Smooth muscle cell of the brain vasculature (primary cell): ENCODE measurements at places on chromosomes 11 and 22.

GRCh38 chr22:20720692-20721408 lies 53.1 kb upstream of the SERPIND1 start:
- DNase-seq = no peak

- peak; percentile 18 for DNase-seq
Measured at GRCh38 chr11:12625438-12626071, 48.7 kb upstream of the TEAD1 start.

DNA sequence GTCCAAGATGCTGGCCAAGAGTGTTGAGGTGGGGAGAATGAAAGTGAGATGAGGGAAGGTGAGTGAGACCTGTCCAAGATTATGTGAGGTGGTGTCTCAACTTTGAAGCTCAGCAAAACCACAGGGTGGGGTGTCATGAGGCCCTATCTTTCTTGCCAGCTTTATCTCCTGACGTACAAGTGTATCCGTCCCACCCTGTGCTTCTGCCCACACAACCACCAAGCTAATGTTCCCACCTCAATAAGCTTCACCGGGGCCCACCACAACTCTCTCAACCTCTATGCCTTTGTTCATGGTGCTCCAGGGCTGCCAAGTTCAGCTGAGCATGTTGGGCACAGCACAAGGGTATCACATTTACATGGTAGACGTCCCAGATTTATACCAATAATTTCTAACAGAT lies 7.1 kb upstream of the TPST2 start:
- DNase-seq = no peak

DNA sequence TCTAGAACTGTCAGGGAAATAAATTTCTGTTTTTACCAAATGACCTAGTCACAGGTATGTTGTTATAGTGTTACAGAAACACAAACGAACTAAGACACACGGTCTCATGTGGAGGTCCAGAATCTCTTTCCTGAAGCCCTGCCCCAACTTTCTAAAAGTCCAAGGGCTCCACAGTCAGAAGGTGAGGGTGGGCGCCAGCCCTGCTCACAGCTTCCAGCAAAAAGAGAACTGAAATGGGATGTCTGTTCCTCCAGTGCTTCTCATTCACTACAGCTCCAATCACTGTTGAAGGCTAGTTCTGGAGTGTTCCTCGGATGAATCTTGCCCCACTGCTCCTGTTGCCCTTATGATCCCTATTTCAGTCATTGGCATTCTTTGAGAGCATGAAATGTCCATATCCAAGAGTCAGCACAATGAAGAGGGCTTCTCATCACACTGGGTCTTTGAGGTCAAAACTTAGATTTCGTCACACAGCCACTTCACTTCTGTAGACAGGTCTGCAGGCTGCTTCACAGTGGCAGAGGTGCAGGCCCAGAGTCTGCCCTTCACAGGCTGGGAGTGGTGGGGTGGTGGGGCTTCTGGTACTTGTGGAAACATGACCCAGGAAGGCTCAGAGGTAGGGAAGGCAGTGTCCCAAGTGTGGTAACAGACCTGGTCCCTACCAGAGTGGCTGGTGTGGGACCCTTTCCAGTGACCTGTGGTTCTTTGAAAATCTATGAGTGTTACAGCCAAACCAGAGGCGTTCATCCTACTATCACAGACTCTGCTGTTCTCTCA lies 34.9 kb downstream of the FAM181B start:
- no peak for DNase-seq

DNA sequence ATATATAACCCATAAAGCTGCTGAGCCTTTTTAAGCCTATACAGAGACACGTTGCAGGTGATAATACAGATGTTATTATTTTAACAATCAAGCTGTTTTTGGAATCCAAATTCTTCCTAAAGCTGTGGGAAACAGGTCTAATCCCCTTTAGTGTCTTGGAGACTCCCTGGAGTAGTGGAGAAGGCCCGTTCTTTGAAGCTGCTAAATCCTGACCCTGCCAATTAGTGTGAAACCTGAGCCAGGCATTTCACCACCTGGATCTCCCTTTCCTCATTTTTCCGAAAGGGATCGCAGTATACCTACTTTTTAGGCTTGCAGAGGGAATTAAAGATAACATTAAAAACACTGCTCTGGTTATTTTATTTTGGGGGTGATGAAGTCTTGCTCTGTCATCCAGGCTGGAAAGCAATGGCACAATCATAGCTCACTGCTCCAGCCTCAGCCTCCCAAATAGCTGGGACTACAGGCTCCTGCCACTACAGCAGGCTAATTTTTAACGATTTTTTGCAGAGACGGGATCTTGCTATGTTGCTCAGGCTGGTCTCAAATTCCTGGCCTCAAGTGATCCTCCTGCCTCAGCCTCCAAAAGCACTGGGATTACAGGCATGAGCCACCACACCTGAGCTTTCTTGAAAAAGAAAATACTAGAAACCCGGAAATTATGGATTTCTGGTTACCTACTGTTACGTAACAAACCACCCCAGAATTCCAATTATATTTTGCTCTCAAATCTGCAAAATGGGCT lies 1.7 kb upstream of the EIF4ENIF1 start:
- no peak for DNase-seq

GRCh38 chr11:11189506-11189905 lies 163.5 kb downstream of the CSNK2A3 start:
- DNase-seq = no peak

DNA sequence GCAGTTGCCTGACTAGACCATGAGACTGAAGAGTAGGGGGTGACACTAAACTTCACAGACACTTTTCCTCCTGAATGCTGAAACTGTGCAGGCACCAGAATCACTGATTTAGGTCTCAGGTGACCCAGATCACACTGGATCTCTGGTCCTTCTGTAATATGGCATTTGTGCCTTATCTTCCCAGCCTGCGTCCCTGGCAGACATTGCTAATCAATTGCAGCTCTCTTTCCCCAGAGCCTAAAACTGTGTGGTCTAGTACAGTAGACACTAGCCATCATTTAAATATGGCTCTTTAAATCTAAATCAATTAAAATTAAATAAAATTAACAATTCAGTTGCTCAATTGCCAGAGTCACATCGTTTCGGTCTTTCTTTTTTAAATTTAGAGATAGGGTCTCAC lies 17.8 kb upstream of the MYEOV start:
- no peak for DNase-seq

DNA sequence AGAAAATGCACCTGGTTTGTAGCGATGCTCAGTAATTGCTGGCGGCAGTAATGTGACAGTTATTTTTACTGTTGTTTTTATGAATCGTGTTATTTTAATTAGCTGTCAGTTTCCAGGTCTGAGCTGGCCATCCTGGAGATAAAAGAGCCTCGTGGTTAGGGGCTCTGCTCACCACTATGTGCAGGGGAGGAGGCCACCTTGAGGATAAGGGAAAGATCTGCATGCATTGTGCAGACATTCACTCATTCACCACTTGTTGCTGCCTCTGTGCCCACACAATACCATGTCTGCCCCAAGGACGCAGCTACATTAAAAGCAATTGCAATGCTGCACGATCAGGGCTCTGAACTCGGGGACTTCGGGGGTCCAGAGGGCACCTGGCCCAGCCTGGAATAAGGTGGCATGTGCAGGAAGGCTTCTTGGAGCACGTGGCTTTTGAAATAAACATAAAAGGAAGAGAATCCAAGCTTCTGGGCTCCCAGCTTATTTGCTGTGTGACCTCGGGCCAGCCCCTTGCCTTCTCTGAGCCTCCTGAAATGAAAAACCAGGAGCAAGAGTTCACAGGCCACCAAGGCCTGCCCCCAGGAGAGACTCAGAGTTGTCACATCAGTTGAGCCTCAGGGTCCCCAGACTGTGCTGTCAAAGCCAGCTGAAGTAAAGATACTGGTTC lies 44.7 kb upstream of the SHISAL1 start:
- DNase-seq = no peak

- DNase-seq = no peak
Measured at GRCh38 chr11:2702771-2703362, 3.1 kb upstream of the KCNQ1OT1 start.

- no peak for DNase-seq
Measured at GRCh38 chr11:30513087-30513486, 73.1 kb downstream of the MPPED2 start.

- DNase-seq = no peak
Measured at GRCh38 chr11:15836795-15837194, 519.6 kb downstream of the SOX6 start.

- no peak for DNase-seq
Measured at GRCh38 chr22:26066534-26066933, 102.7 kb upstream of the SEZ6L start.

DNA sequence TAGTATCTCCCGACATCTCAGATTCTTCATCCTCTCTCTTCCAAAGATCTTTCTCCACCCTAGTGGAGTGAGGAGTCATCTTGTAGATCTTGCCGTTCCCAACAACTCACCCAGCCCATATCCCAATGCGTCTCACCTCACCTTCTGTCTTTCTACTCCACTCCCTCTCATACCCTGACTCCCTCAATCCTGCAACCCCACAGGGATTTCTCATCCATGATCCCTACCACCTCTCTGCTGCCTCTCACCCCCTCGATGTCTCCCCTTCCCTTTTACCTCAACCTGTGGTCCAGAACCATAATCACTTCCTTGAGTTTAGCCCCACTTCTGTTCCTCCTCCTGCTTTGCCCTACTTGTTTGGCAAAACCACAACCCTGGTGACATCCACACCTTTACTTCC lies 41.7 kb downstream of the OTOG start:
- no peak for DNase-seq

DNA sequence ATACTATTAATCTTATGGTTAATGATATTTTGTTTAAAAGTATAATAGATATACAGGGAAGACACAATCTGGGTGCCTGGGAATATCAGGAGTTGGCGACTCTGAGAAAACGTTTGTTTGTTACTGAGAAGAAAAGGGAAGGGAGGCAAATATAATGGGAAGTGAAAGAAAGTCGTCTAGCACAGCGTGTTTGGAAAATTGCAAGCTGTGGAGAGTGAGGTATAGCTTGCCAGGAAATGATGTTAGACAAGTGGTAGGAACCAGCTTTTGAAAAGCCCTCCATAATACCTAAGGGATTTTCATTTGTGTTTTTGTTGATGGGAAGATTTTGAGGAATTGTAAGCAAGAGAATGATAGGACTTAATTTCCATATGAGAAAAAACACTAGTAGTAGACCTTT lies 322.2 kb downstream of the LUZP2 start:
- no peak for DNase-seq

GRCh38 chr11:114684636-114685035 lies 6.3 kb downstream of the NXPE2 start:
- DNase-seq = no peak

DNA sequence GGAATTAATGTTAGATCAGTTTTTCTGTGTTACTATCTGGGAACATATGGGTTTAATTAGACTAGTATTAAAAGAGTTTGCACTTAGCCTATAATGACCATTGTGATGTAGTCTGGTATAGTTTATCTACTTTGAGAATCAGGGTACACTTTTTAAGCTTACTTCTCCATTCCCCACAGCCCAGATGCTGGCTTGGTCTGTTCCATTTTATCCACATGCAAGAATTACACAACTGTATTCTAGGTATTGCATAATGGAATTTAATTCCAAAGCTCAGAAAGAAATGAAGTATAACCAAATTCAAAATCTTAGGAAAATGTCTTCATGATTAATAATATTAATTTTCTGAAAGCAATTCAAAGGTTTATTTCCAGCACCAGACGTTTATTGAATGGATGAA lies 122.2 kb upstream of the PDGFD start:
- DNase-seq = no peak

- no peak for DNase-seq
Measured at GRCh38 chr11:86672007-86672621, at the start of gene ME3. Gene ME3 (minus strand): TSS chr11:86672616.

DNA sequence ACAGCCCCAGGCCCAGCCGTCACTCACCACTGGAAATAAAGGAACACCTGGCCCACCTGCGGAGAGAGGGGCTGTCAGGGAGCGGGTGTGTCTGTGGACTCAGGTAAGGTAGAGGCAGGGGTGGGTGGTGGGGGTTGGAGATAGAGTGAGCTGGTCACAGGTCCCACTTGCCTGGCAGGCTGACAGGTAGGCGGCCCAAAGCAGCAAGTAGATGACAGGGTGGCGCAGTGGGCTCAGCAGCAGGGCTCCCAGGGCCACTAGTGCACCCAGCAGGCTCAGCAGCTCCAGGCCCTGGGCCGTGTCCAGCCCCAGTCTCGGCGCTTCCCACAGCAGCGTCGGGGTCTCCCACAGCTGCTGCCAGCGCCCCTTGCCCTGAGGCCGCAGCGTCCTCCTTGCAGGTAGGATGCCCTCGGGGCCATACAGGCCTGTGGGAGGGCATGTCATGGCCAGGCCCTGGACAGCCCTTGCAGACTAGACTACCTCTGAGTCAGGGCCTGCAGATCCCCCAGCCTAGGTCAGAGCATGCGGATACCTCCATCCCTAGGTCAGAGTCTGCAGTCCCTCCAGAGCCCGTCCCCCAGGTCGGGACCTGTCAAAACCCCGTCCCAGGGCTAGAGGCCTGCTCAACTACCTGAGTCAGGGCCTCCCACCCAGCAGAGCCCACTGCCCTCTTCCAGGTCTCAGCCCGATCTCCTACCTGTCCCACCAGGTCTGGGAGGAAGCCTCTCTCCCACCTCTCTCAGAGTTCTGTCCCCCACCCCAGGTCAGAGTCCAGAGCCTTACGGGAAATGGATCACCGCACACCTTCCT lies 686 bp downstream of the LMF2 start:
- DNase-seq = no peak

GRCh38 chr11:130076778-130077481 lies 7.2 kb downstream of the APLP2 start:
- DNase-seq = no peak

DNA sequence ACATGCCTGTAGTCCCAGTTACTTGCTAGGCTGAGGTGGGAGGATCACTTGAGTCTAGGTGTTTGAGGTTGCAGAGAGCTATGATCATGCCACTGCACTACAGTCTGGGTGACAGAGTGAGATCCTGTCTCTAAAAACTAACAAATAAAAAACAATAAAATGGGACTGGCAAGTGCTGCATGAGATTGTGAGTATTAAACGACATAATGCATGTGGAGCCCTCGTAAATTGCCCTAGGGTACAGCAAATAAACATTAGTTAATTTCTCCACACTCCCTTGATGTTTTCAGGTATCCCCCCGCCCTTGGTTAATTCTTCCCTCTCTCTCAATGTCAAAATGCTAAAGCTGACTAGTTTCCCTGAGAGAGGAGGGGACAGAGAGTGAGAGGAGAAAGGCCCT lies 4.9 kb upstream of the RHOG start:
- no peak for DNase-seq

DNA sequence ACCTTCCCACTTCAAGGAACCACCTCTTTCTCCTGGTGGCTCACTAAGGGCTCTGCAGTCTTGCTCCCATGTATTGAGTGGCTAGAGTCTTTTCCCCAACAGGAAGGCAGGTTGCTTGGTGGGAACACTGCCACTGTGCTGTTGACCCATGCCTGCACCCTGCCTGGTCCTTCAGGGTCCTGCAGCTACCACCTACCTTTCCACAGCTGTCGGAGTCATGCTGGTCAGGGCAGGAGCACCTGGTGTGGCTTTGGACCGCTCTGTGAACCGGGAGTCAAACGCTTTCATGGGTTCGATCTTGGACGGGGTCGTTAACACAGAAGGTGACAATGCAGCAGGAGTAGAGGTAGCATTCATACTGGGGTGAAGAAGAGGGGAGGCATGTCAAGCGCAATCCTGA lies 56.1 kb downstream of the HIRA start:
- no peak for DNase-seq

GRCh38 chr11:34068111-34068510 lies 16.6 kb downstream of the CAPRIN1 start:
- DNase-seq = peak; percentile 43

- no peak for DNase-seq
Measured at GRCh38 chr11:67240576-67241389, 25.5 kb upstream of the GRK2 start.
